PC-3 (cell line): ENCODE measurements at places on chromosomes 2 and 18. TPM values are rescaled to one million over a fixed set of nuclear protein-coding genes. Genes with fewer than 3 reads are reported as not detected.

- H3K4me3 ChIP-seq = no peak overlapping the region
- peaks cover 12% of the 10 kb centered on the region for H3K4me1 ChIP-seq
- H3K27ac ChIP-seq = no peak overlapping the region
- H3K36me3 ChIP-seq = no peaks in the 10 kb centered on the region
- DNase-seq = no peak
- H3K27me3 ChIP-seq = no peaks in the 10 kb centered on the region
Observed at GRCh38 chr18:12302391-12303147, 5.5 kb upstream of the TUBB6 start.

GRCh38 chr18:47506897-47507296, 255.4 kb upstream of the SKOR2 start:
- no peak for DNase-seq
- no peak overlapping the region for H3K27ac ChIP-seq
- H3K27me3 ChIP-seq = no peaks in the 10 kb centered on the region
- no peak overlapping the region for H3K4me3 ChIP-seq

- no peak for DNase-seq
- no peaks in the 10 kb centered on the region for H3K27me3 ChIP-seq
- H3K36me3 ChIP-seq = no peaks in the 10 kb centered on the region
- H3K27ac ChIP-seq = no peak overlapping the region
- no peak overlapping the region for H3K4me3 ChIP-seq
Observed at GRCh38 chr2:145112467-145112866, 592.5 kb upstream of the ZEB2 start.

DNA sequence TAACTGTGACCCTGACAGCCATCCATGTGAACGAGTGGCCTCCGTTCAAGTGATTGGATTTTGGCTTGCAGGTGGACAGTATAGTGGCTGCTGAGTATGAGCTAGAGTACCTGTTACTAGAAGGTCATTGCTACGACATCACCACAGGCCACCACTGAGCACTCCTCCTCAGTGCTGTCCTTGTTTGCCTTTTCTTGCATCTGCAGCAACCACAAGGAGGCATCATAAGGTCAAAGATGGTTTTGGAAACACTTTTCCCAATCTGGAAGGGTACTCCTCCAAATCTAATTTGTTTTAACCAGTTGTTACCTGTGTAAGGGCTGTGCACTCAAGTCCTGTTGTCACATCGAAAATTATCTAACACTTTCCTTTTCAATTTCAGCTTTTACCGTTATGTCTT, 81.2 kb downstream of the UGGT1 start:
- DNase-seq = peak; percentile 30
- no peak overlapping the region for H3K27ac ChIP-seq
- no peak overlapping the region for H3K4me3 ChIP-seq
- peaks cover 60% of the 10 kb centered on the region for H3K36me3 ChIP-seq
- no peaks in the 10 kb centered on the region for H3K27me3 ChIP-seq

- no peak overlapping the region for H3K4me3 ChIP-seq
- H3K27me3 ChIP-seq = no peaks in the 10 kb centered on the region
- H3K27ac ChIP-seq = peak overlapping the region; percentile 96
- DNase-seq = no peak
- H3K36me3 ChIP-seq = no peaks in the 10 kb centered on the region
Observed at GRCh38 chr2:171389780-171390179, 44.0 kb downstream of the METTL8 start.

DNA sequence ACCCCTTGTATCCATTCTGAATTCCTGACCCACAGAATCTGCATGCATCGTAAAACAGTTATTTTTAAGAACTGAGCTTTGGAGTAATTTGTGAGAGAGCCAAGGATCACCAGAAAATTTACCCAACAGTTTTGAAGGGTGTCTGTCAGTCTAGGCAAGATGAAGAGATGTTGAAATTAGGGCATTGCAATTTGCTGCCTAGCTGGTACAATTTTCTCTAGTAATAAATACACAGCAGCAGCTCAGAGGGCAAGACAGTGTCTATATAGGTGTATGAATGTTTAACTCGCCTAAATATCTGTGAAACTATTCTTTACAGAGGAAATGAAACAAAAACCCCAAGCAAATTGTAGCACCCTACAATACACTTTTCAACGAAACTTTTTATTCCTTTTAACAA, 377.8 kb upstream of the POU3F3 start:
- DNase-seq = no peak
- no peaks in the 10 kb centered on the region for H3K36me3 ChIP-seq
- H3K4me3 ChIP-seq = no peak overlapping the region
- H3K4me1 ChIP-seq = no peaks in the 10 kb centered on the region

- no peak overlapping the region for H3K27ac ChIP-seq
- DNase-seq = no peak
- no peaks in the 10 kb centered on the region for H3K27me3 ChIP-seq
Observed at GRCh38 chr2:209401788-209402187, 22.1 kb upstream of the MAP2 start.

DNA sequence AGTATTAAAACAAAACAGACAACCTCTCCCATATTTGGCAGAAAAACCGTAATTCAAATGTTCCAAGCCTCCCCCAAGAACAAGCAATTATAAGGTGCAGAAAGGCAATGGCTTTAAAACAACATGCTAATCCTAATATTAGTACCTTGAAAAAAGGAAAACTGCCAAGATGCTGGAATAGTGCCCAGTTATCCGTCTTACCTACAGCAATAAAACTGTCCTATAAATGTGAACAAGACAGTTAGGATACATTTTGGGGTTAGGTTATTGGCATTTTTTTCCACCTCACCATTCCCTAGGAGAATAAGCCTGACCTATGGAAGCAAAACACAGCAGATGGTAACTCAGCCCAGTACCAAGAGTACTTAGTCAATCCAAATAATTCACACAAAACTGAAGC, 83.2 kb downstream of the TCF4 start:
- H3K4me1 ChIP-seq = peaks cover 17% of the 10 kb centered on the region
- H3K27me3 ChIP-seq = no peaks in the 10 kb centered on the region
- no peak overlapping the region for H3K4me3 ChIP-seq
- H3K36me3 ChIP-seq = no peaks in the 10 kb centered on the region
- peak; percentile 15 for DNase-seq

ALKAL2 gene
- 3.6 TPM in 1 of 2 replicates, not detected in the other for total RNA-seq

- H3K36me3 ChIP-seq = no peaks in the 10 kb centered on the region
- peak overlapping the region; percentile 68 for H3K27ac ChIP-seq
- H3K4me1 ChIP-seq = peaks cover 20% of the 10 kb centered on the region
- no peaks in the 10 kb centered on the region for H3K27me3 ChIP-seq
Observed at GRCh38 chr2:134683561-134684112, 35.2 kb downstream of the TMEM163 start.

KRTCAP3 gene
- total RNA-seq = 0.22 TPM in 1 of 2 replicates, not detected in the other

CCDC74B gene
- total RNA-seq = 8.6 and 9.8 TPM in 2 replicates

- no peaks in the 10 kb centered on the region; the same call in 1 of the 2 replicates for H3K27me3 ChIP-seq
- H3K36me3 ChIP-seq = no peaks in the 10 kb centered on the region
Observed at GRCh38 chr2:187917535-187917934, 363.3 kb upstream of the TFPI start.

DNA sequence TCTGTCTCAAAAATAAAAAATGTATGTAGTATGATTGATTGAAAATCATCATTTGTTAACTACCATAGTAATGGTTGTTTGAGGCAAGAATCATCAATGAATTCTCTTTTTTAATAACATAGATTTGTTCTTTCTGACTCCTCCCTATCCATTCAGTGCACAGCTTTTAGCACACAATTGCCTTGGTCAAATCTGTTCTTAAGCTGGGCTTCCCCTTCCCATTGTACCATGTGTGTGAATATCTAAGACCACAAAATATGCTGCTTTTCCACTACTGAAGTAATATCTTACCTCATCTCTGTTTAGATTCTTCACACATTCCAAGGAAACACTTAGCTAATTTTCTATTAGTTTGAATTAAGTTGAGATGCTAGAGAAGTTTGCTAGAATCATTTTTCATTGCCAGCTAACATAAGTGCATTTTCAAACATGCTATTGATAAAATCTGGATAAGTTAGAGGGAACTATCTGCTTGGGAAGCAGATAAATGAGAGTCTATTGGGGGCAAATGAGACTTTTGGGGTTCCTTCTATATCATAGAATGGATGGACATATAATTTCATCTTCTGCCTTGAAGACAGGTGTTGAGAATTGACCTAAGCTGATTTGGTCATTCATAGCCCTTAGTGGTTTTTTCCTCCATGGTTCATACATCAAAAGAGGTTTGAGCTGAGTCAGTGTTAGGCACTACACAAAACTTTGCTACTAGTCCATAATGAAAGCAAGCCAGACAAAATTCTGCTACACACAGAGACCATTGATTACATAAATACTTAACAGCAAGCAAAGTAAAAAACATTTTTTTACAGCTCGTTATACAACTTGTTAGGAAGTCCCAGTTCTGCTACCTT, 231.9 kb downstream of the PLCL1 start:
- H3K36me3 ChIP-seq = no peaks in the 10 kb centered on the region
- H3K4me1 ChIP-seq = no peaks in the 10 kb centered on the region
- 0 out of 2 replicates have a peak, but pooled peaks cover 4% of the 10 kb centered on the region for H3K27me3 ChIP-seq
- no peak for DNase-seq

CCBE1 gene
- 13.9 and 20.8 TPM in 2 replicates for total RNA-seq

- no peak overlapping the region for H3K27ac ChIP-seq
- no peaks in the 10 kb centered on the region for H3K4me1 ChIP-seq
- no peak for DNase-seq
- H3K4me3 ChIP-seq = no peak overlapping the region
- no peaks in the 10 kb centered on the region for H3K36me3 ChIP-seq
- H3K27me3 ChIP-seq = no peaks in the 10 kb centered on the region
Observed at GRCh38 chr2:72497763-72498162, 328.1 kb downstream of the EXOC6B start.

DNA sequence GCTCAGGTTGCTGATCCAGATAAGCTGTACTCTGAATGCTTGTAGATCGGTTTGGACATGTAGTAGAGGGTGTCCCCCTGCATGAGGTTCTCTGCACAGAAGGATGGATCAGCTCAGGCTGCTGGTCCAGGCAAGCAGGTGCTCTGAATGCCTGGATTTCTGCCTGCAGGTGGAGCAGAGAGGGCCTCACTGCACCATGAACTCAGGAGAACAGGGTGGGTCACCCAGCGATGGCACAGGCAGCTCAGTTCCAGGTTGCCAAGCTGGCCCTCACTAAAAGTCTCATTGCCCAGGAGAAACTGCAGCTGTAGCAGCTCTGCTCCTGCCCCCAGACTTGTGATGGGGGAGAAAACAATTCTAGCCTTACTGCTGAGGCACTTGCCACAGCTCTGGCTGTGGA, 491.8 kb downstream of the XIRP2 start:
- no peak overlapping the region for H3K27ac ChIP-seq
- no peaks in the 10 kb centered on the region for H3K36me3 ChIP-seq
- no peaks in the 10 kb centered on the region for H3K27me3 ChIP-seq
- H3K4me1 ChIP-seq = peaks cover 10% of the 10 kb centered on the region
- no peak for DNase-seq

MFSD2B gene
- total RNA-seq = not detected in 2 replicates

- no peaks in the 10 kb centered on the region for H3K36me3 ChIP-seq
- H3K4me1 ChIP-seq = no peaks in the 10 kb centered on the region
- H3K4me3 ChIP-seq = no peak overlapping the region
- H3K27ac ChIP-seq = no peak overlapping the region
Observed at GRCh38 chr2:181152701-181153100, 172.3 kb downstream of the UBE2E3 start.

CHRNA1 gene
- total RNA-seq = 0.23 and 1.8 TPM in 2 replicates

- DNase-seq = peak; percentile 99
- peak overlapping the region; percentile 94 for H3K27ac ChIP-seq
- H3K27me3 ChIP-seq = no peaks in the 10 kb centered on the region
- peaks cover 42% of the 10 kb centered on the region for H3K4me1 ChIP-seq
- H3K4me3 ChIP-seq = peak overlapping the region; percentile 19; the same call in 1 of the 2 replicates
Observed at GRCh38 chr2:166239548-166239947, 111.7 kb upstream of the SCN1A start.

NOL4 gene
- not detected in 2 replicates for total RNA-seq

- no peaks in the 10 kb centered on the region for H3K36me3 ChIP-seq
- no peak overlapping the region for H3K27ac ChIP-seq
- peaks cover 37% of the 10 kb centered on the region for H3K4me1 ChIP-seq
- no peak for DNase-seq
- H3K4me3 ChIP-seq = no peak overlapping the region
- H3K27me3 ChIP-seq = no peaks in the 10 kb centered on the region
Observed at GRCh38 chr18:22670914-22671313, 253.2 kb upstream of the CTAGE1 start.

DNA sequence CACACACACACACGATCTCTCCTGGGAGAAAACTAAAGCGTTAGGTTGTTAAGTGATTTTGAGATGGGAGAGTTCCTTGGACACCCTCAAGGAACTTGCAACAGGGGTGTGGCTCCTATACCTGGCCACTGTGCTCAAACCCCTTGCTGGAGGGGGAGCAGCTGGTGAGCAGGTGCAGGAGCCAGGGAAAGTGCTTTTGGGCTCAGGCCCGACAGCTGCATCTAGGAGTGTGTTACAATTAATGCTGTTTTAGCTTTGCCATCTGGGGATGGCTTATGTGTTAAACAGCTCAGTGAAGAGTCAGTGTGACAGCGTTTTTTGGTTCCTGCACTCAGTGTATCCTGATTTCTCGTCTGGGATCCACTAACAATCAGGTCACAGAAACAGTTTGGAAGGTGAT, 510.8 kb downstream of the TRIB2 start:
- H3K4me3 ChIP-seq = no peak overlapping the region
- DNase-seq = no peak
- H3K27me3 ChIP-seq = peaks cover 23% of the 10 kb centered on the region

FAM124B gene
- not detected in 2 replicates for total RNA-seq

DNA sequence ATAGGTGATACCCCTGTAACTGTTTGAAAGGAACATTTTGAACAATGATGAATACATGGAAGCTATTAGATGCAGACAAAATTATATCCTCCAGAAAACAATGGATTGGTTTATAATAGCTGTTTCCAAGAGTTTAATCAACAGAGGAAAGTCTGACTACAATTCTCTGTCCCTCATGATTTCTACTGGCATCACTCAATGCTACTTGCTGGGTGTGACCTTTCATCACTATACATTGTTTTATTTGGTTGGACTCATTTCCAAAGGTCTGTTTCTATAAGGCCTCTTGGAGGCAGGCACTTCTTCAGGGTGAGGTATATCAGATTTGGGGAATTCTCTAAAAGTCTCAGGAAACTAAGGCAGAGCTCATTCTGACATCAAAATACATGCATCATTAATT, 636.1 kb upstream of the SLC8A1 start:
- no peak for DNase-seq
- no peak overlapping the region for H3K27ac ChIP-seq
- no peak overlapping the region for H3K4me3 ChIP-seq
- no peaks in the 10 kb centered on the region for H3K27me3 ChIP-seq
- H3K36me3 ChIP-seq = no peaks in the 10 kb centered on the region

DNA sequence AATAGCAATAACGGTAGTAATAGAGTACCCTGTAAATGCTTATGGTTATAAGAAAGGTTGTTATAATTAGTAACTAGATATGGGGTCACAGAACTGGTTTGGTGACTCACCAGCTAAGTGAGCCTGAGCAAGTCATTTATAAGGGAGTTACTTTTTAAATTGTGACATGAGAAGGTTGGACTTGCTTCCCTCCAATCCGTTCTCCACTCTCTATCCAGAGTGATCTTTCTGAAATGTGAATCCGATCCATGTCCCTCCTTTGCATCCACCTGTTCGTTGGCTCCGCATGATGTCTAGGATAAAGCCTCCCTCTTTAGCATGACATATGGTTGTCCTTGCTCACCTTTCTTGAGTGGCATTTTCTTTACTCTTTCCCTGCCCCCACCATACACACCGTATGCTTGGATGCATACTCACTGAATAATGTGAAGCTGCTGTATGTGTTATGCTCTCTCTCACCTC, 83.1 kb downstream of the CDC42EP3 start:
- H3K4me1 ChIP-seq = peaks cover 77% of the 10 kb centered on the region
- H3K4me3 ChIP-seq = peak overlapping the region; percentile 33
- no peaks in the 10 kb centered on the region for H3K36me3 ChIP-seq
- H3K27ac ChIP-seq = peak overlapping the region; percentile 90
- peak; percentile 83 for DNase-seq

- no peak overlapping the region for H3K27ac ChIP-seq
- peaks cover 35% of the 10 kb centered on the region for H3K4me1 ChIP-seq
- no peaks in the 10 kb centered on the region for H3K27me3 ChIP-seq
- no peak overlapping the region for H3K4me3 ChIP-seq
- H3K36me3 ChIP-seq = no peaks in the 10 kb centered on the region
Observed at GRCh38 chr18:44518666-44519065, 162.0 kb upstream of the SETBP1 start.
